RWPE1 (cell line): ENCODE measurements at places on chromosomes 3 and 15.

GRCh38 chr3:144815655-144816054 lies 844.0 kb downstream of the DIPK2A start:
- no peak for DNase-seq

GRCh38 chr3:41331041-41331440 lies 131.7 kb downstream of the CTNNB1 start:
- DNase-seq, result no peak

- peak; percentile 8 for DNase-seq
These were observed 8.2 kb upstream of the C3orf38 start for GRCh38 chr3:88141458-88142083.

DNA sequence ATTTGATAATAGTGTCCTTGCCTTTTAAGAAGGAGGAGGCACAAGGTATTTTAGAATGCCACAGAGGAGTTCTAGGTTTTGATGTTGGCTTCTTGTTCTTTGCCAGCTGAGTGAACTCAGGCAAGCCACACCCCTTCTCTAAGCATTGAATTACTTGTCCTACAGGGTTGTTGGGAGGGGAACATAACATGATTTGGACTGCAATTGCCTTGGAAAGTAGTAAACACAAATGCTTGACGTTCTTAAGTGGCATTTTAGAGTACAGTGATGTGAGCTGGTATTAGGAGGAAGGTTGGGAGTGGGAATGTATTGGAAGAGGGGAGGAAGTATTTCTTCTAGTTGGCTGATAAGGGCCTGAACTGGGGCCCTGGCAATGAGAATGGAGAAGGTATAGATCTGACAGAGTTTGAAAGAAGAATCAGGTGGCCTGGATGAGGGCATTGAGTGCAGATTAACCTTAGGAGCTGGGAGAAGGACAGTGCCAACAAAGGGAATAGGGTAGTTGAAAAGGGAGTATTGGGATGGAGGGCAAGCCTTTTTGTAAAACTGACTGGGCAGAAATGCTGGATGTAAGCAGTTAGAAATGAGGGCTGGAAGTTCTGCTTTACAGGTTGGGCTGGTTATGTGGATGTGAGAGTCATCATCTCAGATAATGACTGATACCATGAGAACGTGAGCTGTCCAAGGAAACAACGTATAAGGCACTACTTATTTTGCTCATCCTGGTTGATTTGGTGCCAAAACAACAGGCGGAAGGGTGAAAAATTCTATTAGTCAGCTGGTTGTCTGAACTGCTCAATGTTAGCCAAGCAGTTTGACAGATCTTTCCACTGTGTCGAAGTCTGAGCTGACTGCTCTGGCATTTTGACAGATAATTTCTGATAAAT lies 16.7 kb downstream of the KAT2B start:
- DNase-seq, result peak; percentile 81

GRCh38 chr3:487614-488013 lies 291.1 kb downstream of the CHL1 start:
- DNase-seq, result no peak

DNA sequence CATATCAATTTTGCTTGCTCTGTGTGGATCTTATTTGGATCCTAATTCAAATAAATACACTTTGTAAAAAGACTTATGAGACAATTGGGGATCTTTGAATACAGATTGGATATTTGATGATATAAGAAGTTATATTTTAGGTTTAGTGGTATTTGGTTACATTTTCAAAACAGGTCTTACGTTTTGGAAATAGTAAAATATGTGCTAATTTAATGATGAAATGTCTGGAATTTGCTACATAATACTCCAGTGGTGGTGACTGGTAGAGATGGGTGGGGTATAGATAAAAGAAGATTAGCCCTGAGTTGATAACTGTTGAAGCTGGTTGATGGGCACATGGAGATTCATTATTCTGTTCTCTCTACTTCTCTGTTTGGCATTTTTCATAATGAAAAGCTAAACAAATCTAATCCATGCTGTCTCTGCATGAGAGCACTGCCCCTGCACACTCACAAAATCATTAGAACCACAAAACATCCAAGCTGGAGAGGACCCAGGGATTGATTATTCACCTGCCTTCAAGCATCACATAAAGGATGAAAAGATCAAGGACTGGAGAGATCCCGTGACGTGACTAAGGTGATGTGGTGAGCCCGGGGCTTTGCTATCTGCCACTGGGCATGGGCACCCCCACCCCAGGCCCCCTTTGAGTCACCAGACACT lies 58.9 kb downstream of the TLE3 start:
- no peak for DNase-seq

GRCh38 chr3:39668420-39668819 lies 141.0 kb upstream of the MYRIP start:
- DNase-seq, result peak; percentile 17

GRCh38 chr3:119918992-119919933 lies 137.4 kb downstream of the NR1I2 start:
- peak; percentile 7 for DNase-seq

- peak; percentile 32 for DNase-seq
These were observed 48.7 kb downstream of the BSN start for GRCh38 chr3:49602877-49603411.

- DNase-seq, result no peak
These were observed 476.8 kb downstream of the C3orf38 start for GRCh38 chr3:88626456-88627120.

DNA sequence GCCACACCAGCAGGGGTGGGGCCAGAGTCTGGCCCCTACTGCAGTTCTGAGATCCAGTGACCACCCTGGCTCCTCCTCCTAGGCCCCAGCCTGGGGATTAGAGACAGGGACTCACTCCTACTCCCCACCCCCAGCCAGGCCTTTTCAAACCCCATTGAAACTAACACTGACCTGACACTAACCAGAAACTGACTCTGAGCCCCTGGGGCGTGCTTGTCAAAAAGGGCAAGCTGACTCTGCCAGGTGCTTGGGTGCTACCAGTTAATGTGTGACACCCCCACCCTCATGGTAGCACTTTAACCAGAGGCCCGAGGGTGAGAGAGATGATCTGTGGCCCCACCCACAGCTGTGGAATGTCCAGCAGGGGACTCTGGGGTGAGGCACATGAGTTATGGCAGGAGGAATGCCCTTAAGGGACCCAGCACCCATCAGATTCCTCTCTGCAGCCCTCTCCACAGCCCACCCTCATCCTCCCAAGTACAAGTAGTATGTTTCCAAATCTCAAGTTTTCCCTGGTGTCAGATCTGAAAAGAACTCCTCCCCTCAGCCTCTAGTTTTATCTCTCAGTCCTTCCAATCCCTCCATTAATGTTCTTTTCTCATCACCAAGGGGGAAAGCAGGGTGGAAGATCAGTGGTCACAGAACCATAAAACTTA lies 1.4 kb downstream of the PTH1R start:
- DNase-seq, result no peak

- DNase-seq, result no peak
These were observed 146.9 kb upstream of the EIF1B start for GRCh38 chr3:40162616-40163015.

DNA sequence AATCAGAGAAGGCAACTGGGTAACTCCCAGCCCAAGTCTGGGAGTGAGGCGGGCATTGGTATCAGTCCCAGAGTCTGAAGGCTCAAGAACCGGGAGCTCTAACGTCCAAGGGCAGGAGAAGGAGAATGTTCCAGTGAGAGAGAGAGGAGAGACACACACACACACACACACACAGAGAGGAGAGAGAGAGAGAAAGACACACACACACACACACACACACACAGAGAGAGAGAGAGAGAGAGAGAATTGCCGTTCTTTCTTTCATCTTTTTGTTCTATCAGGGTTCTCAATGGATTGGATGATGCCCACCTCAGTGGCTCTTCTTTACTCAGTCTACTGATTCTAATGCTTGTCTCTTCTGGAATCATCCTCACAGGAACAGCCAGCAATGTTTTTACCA lies 57.0 kb downstream of the NR1D2 start:
- no peak for DNase-seq

DNA sequence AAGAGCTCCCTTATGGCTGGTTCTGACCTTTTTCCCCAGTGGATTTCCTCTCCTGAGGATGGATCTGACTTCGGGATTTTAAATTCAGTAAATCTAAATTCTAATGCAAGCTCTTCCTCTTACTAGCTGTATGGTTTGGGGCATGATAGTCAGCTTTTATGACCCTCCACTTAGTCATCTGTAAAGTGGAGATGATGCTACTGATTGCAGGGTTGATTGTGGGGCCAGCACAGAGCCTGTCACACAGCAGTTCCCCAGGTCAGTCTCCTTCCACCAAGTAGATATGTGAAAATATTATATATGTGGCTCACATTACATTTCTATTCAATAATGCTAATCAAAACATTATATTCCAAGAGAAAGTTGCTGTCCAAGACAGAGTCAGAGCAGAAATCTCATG lies 141.3 kb upstream of the UBE2E1 start:
- DNase-seq, result no peak

DNA sequence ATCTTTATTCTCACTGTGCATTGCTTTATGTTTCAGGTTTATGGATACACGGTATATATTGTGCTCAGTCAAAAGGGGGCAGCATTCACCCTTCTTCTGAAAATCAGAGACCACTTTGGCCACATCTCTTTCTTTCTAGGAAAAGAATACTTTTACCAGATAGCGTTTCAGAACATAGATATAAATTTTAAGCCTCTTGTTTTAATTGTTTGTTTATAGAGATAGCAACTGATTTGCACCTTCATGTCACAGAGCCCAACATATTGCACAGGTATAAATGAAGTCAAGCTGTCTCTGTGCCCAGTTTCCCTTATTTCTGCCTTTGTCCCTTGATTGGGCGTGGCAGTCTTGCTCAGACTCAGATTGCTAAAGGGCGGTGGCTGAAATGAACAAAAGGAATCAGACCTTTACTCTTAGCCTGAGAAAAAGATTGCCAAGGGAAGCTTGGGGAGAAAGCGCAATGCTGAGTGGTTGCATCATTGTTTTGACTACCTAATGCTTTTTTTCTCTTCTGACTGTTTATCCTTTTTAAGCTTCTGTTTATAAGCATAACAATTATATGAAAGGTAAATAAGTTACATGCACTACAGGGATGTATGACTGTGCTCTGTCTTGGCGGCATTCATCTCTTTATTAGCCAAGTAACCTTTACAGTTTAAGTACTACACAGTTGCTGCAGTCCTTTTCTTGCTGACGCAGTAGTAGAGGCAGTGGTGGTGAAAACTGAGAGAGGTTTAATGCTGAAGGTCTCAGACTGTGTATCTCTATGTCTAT lies 70.8 kb upstream of the ZBTB20 start:
- DNase-seq, result peak; percentile 32

- no peak for DNase-seq
These were observed 36.2 kb downstream of the SLC6A11 start for GRCh38 chr3:10852066-10852808.

- no peak for DNase-seq
These were observed 445.7 kb upstream of the CDIN1 start for GRCh38 chr15:36133742-36134141.

DNA sequence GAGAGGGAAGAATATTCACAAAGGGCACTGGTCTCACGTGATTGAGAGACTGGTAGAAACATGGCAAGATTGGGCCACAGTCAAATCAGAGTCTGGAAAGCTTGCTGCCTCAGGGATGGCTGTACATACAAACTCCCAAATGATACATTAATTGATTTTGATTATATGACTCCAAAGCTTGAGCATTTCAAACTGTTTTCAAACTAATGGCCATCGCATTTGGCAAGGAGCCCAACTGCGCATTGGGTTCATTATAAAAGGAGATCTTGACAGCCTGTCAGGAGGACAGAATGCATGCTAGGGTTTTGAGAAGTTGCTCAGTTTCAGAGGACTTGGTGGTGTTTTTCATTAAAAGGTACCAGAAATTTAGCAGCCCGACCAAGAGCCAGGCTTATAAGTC lies 117.7 kb downstream of the PTPRG start:
- DNase-seq, result no peak

DNA sequence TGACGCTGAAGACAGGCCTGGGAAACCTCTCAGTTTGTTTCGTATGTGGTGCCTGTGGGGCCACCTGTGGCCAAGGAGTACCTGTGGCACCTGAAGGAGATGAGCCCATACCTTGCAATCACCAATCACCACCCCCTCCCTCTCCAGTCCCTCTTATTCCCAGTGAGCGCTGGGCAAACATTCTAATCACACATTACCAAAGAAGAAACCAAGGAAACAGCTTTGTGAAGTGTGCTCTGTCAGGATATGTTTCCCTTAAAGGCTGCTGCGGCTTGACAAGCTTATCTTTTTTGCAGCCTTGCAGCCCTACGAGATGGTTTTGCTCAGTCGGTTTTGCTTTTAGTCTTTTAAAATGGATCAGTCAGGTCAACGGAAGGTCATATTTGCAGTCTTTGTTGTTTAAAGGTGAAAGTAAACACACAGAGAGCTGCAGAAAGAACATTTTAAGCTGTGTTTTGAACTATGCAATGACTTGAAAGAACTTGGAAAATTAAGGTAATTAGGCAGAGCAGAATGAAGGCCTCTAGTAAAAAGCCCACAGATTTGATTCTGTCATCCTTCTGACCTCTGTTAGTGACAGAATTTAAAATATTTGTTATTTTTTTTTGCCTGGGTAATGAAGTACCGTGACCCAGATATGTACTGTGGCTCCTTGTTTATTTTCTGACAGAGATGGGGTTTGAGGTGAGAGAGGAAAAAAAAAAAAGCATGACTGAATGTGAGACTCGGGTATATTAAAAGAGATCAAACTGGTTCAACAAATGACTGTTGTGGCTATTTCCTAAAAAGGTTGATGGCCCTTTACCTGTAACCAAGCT lies 461.4 kb downstream of the NSUN3 start:
- no peak for DNase-seq

DNA sequence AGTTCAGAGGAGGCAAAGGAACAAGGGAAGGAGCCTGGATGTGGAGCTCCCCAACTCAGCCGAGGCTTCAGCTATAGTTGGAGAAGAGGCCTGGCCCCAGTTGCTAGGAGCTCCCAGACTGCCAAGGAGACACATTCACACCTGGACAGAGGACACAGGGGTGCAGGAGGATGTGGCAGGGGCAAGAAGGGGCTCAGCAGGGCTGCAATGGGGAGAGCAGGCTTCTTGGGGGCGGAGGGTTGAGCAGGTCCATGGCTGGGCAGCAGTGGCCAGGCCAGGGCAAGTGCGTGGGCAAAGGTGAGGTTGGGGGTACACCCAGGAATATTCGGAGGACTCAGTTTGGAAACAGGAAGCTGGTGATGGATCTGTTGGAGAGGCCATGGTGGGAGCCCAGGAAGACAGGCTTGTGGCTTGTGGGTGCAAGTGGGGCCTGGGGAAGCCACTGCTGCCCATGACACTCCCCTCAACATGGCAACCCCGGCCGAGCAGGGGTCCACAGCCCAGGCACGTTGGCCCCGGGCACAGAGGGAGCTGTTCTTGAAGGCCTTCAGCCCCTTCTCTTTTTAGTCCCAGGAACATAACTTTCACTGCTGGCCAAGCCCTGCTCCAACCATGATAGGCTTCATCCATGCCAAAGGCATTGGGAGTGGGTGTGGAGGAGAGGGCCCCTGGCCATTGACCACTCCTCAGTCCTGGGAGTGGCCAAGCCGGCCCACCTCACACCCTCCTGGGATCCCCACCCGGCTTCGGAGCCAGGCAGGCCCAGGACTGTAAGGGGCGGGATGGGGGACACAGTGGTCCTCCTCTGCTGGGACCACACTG lies 33.3 kb downstream of the TSPAN3 start:
- DNase-seq, result no peak
